SW480 (cell line): ENCODE measurements at places on chromosomes 5 and 9.

GRCh38 chr5:44542470-44542869 lies 153.2 kb upstream of the FGF10 start:
- no peak for DNase-seq

DNA sequence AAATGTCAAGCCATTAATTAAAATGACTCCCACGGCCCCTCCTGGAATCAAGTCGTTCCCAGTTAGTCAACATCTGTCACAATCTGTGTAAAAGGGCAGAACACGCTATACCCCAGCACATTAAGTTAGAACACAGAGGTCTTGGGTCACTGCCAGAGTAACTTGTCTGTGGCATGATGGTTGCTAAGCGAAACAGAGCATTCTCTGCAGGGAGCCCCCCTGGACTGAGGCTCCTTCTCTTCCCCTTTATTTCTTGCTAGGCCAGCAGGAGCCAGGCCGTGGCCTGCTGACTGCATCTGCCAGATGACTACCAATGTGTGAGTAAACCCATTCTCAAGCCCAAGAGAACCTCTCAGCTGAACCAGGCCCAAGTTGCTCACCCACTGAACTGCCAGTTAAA lies 51.9 kb upstream of the ZBED3 start:
- DNase-seq, result no peak

DNA sequence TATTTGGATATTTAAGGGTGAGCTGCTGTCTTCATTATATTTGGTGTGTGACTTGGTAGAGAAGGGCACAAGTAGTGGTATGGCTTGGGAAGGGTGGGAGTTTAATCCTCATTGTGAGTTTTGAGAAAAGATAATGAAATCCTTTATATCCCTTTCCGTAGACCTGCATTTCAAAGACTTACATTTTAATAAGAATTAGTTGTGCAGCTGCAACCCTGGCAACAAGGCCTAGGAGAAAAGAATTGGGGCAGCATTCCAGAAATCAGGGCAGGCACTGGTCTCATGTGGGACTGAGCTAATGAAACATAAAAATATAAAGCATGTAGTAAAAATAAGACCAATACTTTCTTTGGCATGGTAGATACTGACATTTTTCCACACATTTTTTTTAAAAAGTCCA lies 60.5 kb downstream of the CDC42SE2 start:
- DNase-seq, result no peak

GRCh38 chr5:479566-480319 lies 36.8 kb downstream of the EXOC3 start:
- no peak for DNase-seq

DNA sequence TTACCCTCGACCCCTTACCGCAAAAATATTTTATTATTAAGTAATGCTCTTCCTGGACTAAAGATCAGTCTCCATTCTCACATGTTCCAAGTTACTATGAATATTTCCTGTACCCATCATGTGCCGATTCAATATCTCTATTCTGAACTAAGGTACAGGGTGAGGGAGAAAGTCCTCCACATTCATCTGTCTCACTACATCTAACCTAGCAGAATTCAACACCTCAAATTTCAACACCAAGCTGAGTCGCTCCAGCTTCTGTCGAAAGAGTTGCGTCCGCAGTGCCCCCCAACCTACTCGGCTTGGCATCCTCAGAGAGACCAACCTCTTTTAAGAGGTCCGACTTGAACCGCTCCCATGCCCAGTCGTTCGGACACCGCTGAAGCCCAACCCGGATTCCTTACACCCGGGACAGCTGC lies 1.0 kb downstream of the CERT1 start:
- peak; percentile 23 for DNase-seq

GRCh38 chr5:172142709-172143215 lies 45.3 kb downstream of the STK10 start:
- no peak for DNase-seq

DNA sequence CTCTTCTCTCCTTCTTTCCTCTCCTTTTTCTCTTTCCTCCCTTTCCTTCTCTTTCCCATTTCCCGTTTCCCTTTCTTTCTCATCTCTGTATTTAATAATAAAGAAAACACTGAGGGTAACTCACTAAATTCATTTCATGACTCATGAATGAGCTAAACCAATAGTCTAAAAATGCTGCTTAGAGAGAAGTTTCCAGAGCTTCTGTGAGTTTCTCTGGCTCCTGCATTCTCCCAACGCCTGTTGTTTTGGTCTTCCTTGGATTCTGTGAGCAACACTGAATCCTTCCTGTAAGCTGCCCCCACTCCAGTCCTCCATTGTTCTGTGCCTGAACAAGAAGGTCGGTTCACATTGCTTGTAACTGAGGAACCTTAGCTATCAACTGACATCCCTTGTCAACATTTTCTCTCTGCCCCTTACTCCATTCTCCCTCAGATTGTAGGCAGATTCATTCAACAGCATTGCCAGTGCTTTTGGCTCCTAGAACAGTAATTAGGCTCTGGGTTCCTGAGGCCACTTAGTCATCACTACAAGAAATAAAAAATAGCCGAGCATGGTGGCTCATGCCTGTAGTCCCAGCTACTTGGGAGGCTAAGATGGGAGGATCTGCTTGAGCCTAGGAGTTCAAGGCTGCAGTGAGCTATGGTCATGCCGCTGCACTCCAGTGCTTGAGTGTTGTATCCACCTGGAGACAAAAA lies 237.7 kb upstream of the KLF4 start:
- DNase-seq, result no peak

- no peak for DNase-seq
Observed at GRCh38 chr9:71816916-71817451, 48.7 kb upstream of the CEMIP2 start.

DNA sequence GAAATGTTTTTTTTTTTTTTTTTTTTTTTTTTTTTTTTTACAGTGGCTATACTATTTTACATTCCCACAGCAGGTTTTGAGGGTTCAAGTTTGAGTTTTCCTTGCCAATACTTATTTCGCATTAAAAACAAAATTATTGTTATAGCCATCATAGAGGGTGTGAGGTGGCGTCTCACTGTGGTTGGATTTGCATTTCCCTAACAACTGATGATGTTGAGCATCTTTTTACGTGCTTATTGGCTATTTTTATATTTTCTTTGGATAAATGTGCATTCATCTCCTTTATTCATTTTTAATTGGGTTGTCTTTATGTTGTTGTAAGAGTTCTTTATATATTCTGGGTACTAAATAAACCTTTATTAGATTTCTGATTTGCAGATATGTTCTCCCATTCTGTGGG lies 18.9 kb upstream of the UBLCP1 start:
- DNase-seq, result no peak

- DNase-seq, result peak; percentile 61
Observed at GRCh38 chr9:134738869-134739659, 97.5 kb downstream of the COL5A1 start.

- no peak for DNase-seq
Observed at GRCh38 chr5:176561259-176561658, 12.1 kb downstream of the CDHR2 start.

DNA sequence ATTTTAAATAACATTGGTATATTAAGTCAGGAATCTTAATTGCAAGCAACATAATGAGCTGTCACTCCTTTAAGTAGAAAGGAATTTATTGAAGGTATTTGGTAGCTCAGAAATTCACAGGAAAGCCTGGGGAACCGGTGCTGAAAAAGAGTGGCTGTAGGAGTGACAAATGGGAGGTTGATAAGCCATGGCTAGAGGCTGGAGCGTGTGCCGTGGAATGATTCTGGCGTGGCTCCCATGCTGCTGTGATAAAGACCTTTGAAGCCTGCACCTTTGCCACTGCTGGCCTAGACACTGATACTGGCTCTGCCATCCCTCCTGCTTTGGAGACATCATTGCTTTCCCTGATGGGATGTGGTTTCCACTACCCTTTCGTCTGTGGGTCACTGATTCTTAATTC lies 65.7 kb upstream of the ATG10 start:
- no peak for DNase-seq

GRCh38 chr5:43833961-43834360 lies 231.0 kb downstream of the NNT start:
- DNase-seq, result no peak

DNA sequence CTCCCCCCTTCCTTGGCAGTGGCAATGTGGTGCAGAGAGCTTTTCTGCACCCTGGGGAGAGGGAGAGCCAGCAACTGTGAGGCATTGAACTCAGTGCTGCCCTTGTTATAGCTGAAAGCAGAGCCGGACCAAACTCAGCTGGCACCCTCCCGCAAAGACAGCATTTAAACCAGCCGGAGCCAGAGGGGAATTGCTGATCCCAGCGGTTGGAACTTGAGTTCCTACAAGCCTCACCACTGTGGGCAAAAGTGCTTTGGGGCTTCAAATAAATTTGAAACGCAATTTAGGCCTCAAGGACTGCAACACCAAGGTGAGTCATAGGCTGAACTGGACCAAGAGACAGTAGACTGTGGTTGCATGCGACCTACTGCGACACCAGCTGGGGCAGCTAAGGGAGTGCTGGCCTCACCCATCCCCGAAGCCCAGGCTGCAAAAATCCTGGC lies 207.6 kb upstream of the CDKN2B start:
- peak; percentile 92 for DNase-seq

DNA sequence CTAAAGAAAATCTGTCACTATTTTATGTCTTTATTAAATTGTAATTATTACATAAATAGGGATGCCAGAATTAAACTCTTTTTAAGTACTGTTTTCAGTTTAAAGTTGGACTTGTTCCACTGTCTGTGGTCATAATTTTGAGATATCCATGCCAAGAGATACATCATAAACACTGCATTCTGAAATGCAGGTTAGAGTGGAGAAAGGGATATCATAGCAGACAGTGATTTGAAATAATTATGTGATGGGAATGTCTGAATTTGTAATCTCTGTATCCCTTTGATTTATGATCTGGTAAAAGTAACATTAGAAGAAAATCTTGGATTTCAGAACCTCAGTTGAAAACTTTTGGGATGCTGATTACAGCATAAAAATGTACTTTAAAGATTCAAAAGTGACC lies 222.1 kb downstream of the GOLPH3 start:
- no peak for DNase-seq

- DNase-seq, result no peak
Observed at GRCh38 chr5:91469517-91470165, 86.5 kb upstream of the ARRDC3 start.
